ENCODE measurements at places on chromosomes 13 and 19.

- DNase-seq: no peak
These were observed 16.0 kb downstream of the CRTC1 start for GRCh38 chr19:18699403-18700054.

DNA sequence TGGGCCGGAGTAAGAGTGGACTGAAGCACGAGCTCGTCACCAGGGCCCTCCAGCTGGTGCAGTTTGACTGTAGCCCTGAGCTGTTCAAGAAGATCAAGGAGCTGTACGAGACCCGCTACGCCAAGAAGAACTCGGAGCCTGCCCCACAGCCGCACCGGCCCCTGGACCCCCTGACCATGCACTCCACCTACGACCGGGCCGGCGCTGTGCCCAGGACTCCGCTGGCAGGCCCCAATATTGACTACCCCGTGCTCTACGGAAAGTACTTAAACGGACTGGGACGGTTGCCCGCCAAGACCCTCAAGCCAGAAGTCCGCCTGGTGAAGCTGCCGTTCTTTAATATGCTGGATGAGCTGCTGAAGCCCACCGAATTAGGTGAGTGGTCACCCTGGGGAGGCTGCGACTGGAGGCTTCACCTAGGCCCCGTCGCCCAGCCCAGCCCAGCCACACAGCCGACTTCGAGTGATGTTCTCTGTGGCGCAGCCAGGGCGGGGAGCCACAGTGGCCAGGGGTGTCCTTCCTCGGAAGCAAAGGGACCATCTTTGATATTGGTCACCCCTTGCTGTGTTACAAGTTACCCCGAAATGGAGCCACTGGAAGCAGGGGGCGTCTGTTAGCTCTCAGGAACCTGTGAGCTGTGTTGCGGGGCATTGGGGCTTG is 5.6 kb downstream of the PIAS4 start:
- DNase-seq: no peak

DNA sequence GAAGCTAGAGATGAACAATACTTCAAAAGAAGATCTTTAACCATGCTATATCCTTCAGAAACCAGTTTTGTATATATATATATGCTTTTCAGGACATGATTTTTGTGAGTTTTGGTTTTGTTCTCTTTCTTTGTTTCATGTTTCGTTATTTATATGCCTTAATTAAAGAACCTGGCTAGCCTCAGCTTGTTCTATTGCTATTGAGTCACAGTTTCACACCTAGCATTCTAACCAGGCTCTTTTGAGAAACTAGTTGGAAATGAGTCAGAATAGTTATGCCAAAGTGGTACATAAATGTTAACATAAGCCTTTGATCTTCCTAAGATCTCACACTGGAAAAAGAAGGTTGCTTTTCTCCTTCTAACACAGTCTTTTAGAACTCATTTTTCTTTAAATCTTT is 1925.2 kb downstream of the OLFM4 start:
- DNase-seq: no peak

- no peak for DNase-seq
These were observed 9.5 kb downstream of the DOCK6 start for GRCh38 chr19:11252665-11253355.

GRCh38 chr13:34587576-34587975 is 354.5 kb upstream of the NBEA start:
- no peak for DNase-seq

DNA sequence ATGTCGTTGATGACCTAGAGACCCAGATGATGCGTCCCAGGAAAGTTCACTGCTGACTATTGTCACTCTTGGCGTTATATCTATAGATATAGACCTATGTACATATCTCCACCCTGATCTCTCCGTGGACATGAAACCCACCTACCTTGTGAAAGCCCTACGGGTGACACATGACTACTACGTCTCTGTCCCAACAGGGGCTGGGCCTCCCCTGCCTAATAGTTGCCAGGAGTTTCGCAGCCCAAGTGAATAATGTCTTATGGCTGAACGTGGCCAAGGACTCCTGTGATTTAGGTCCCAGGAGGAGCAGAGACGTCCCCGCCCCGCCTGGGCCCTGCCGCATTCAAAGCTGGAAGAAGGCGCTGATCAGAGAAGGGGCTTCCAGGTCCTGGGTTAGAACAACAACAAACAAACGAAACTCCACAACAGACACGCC is 4.9 kb upstream of the POU4F1 start:
- no peak for DNase-seq

DNA sequence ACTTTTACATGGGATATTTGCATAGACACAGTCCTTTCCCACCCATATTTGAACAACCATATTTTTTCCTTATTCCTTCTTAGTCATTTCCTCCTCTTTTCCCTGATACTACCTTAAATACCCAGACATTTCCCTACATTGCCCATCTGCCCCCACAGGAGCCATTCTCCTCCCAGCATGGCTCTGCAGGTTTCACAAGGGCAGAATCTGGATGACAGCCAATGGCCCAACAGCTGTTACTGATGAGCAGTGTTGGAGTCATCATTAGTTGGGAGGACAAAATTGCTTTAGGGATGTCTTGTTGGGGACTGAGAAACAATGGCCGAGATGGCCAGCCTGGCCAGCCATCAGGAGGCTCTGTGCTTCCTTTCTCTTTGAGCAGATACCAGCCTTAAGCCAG is 209.5 kb downstream of the KLF5 start:
- no peak for DNase-seq

GRCh38 chr19:50703915-50704796 is 15.4 kb downstream of the SHANK1 start:
- DNase-seq: no peak

GRCh38 chr13:81722456-81722855 is 1381.5 kb upstream of the SPRY2 start:
- DNase-seq: no peak

DNA sequence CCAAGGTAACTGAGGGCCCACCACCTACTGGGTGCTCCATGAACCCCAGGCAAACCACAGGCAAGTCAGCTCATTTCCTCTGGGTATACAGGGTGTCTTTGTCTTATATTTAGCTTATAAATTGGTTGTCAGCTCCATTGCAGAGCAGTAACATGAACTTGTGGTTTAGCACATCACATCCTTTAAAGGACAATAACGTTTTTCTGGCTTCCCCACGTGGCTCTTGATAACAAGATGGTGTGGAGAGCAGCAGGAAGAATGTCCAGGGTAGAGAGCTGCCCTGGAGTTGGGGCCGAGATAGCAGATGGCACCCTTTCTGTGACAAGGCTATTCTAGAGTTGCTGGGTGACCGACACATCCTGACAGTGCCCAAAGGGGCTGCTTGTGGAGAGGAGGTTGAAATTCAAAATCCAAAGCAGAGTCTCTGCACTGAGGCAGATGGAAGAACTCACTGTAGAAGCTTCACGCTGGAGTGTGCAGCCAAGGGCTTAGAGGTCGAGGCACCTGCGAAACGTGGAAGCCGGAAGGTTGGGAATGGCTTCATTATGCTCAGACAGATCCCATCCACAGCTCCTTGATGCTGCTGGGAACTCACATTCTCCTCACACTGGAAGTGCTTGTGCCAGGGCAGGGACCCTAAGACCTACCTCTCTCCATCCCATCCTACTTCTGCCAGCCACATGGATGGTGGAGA is 133.0 kb upstream of the FRY start:
- no peak for DNase-seq

GRCh38 chr13:47332149-47332548 is 435.3 kb upstream of the HTR2A start:
- DNase-seq: no peak

- DNase-seq: no peak
These were observed 156.9 kb downstream of the STK24 start for GRCh38 chr13:98419786-98420553.

GRCh38 chr19:11046605-11047354 is 42.5 kb upstream of the LDLR start:
- no peak for DNase-seq

- DNase-seq: no peak
These were observed 365.4 kb downstream of the NDFIP2 start for GRCh38 chr13:79846386-79846785.

DNA sequence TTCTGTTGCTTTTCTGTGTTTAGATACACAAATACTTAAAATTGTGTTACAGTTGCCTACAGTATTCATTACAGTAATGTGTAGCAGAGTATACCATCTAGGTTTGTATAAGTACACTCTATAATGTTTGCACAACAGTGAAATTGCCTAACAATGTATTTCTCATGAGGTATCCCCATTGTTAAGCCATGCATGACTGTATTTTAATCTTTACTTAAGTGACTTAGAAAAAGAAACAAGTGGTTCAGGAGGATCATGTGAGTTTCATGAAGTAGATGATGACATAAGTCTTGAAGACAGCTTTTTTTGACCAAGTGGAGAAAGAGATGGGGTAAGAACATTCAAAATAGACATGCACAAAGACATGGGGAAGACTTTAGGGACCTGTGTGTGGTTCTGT is 8.4 kb upstream of the KCTD4 start:
- DNase-seq: no peak

DNA sequence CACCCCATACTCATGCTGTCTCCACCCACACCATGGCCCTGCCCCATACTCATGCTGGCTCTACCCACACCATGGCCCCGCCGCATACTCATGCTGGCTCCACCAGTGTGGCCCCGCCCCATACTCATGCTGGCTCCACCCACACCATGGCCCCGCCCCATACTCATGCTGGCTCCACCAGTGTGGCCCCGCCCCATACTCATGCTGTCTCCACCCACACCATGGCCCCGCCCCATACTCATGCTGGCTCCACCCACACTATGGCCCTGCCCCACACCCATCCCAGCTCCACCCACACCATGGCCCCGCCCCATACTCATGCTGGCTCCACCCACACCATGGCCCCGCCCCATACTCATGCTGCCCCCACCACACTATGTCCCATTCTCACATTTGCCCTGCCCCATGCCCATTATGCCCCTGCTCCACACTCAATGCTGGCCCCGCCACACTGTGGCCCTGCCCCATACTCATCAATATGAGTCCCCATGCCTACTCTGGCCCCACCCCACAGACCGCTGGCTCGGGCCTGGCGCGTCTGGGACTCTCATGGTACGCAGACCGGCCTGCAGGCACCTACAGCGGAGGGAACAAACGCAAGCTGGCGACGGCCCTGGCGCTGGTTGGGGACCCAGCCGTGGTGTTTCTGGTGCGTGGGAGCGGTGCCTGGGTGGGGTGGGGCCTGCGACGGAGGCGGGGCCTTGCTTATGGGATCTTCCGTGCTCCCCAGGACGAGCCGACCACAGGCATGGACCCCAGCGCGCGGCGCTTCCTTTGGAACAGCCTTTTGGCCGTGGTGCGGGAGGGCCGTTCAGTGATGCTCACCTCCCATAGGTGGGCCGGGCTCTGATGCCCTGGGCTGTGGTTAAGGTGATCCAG is 3.7 kb upstream of the ARHGAP45 start:
- DNase-seq: no peak

All from stimulated activated CD8-positive, alpha-beta memory T cell treated with anti-CD3 and anti-CD28 coated beads, Interleukin-12 subunit alpha, Interleukin-12 subunit beta, amount 100 ng/mL, for 1 hour (primary cell).